ENCODE measurements at places on chromosomes 7 and 10.

GRCh38 chr7:7125963-7126362, 56.4 kb upstream of the C1GALT1 start:
- no peak for DNase-seq

- DNase-seq = no peak
These were observed 211.7 kb upstream of the GNAI1 start for GRCh38 chr7:79922894-79923293.

DNA sequence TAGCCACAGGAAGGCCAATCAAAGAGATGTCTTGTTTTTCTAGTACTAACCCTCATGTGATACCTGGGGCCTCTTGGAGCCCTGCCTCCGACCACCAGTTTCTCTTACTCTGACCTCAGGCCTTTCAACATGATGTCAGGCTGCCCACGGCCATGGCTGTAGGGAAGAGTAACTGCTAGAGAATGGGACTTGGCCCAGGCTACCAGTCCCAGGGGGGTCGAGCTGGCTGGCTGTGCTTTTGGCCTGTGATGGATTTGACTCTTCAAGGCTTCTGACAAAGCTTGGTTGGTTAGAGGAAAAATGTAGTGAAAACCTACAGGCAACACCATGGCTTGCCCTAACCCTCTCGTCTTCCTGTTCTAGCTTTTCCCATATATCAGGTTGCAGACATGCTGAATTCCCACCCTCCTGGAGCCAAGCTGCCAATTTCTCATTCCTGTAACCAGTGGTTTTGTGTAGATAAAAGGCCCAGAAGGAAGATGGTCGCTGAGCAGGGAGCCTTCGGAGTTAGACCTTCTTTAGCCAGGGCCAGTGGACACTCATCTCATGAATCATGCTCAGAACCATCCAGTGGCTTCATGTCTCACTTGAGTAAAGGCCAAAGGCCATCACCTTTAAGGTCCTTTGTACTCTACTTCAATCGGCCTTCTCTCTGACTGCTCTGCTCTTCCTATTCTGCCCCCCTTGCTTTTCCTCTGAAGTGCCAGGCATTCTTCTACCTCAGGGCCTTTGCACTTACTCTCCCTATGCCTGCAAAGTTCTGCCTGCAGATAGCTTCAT, 19.7 kb downstream of the SUFU start:
- DNase-seq = no peak

DNA sequence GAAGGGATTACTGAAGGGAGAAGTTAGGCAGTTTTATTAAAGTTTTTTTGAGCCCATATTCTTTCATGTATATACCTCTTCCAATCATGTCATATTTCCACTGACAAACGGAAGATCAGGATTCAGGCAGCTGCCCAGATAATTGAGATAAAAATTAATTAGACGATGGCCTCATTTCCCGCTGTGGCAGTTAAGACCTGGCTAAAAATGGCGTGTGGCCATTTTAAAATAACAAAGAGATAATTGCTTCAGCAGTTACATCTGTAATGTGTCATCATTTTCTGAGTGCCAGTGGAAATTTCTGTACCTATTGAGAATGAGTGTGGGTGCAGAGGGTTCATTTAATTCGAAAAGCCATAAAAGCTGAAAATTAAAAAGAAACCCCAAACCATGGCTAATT, 215.1 kb downstream of the STK31 start:
- no peak for DNase-seq

DNA sequence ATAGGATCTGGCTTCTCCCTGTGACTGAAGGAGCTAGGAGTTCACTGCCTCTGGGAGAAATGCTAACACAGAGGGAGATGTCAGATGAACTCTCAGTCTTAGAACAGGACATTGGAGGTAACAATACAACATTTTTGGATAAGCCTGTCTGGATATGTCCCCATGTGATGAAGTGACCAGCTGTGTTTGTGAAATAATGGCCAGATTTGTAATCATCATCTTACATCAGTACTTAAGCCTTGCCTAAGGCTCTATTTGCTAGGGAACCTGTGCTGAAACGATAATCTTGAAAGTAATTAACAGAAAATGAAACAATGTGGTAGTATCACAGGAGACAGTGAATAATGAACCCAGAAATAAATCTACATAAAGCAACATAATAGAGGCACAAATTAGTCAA, 56.2 kb downstream of the CRPPA start:
- DNase-seq = no peak

GRCh38 chr7:37104822-37105518, 343.7 kb downstream of the ELMO1 start:
- no peak for DNase-seq

- no peak for DNase-seq
These were observed 177.5 kb downstream of the RAPGEF5 start for GRCh38 chr7:22179442-22179879.

GRCh38 chr7:157525491-157525915, 188.7 kb downstream of the DNAJB6 start:
- no peak for DNase-seq

- DNase-seq = no peak
These were observed 138.1 kb upstream of the CHST15 start for GRCh38 chr10:124231168-124232155.

GRCh38 chr10:102876747-102877153, 7.5 kb downstream of the AS3MT start:
- DNase-seq = no peak

DNA sequence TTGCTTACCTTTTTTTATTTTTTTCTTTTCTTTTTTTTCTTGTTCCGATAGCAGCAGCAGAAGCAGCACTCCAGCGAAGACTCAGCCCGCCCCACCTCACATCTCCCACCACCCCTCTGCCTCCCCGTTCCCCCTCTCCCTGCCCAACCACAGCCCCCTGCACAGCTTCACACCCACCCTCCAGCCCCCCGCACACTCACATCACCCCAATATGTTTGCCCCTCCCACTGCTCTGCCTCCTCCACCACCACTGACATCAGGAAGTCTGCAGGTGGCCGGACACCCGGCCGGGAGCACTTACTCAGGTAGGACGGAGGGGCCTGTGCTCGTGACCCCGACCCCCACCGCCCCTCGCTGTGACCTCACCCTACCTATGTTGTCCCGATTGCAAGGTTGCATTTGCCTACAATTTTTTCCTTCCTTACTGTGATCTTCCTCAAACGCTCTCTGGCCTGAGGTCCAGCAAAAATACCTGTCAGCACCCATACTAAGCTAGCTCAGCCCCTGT, 367.2 kb upstream of the GALNT17 start:
- DNase-seq = no peak

DNA sequence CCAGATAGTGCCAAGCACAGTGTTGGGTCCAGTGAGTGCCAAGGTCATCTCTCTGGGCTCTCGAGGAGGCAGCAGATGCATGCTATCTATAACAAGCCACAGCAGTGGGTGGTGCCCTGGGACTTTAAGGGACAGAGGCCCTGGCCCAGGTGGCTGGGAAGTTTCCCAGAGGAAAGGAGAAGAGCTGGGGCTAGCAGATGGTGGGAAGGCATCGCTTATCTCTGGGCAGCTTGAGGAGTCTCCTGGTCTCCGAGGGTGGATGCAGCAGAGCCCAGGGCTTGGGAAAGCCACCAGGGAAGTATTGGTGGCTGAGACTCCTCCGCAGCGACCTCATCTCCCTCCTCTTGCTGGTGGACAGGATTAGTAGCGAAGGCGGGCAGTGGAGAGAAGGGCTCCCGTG, 63.4 kb upstream of the LRRC4 start:
- DNase-seq = no peak

GRCh38 chr7:38306171-38306570, 32.7 kb upstream of the TARP start:
- no peak for DNase-seq

All from NCI-H1694 treated with DMSO at 0.1 percent for 48 hours (cell line).